ENCODE measurements at places on chromosomes 4 and X. TPM values are rescaled to one million over a fixed set of nuclear protein-coding genes. Genes with fewer than 3 reads are reported as not detected.

DNA sequence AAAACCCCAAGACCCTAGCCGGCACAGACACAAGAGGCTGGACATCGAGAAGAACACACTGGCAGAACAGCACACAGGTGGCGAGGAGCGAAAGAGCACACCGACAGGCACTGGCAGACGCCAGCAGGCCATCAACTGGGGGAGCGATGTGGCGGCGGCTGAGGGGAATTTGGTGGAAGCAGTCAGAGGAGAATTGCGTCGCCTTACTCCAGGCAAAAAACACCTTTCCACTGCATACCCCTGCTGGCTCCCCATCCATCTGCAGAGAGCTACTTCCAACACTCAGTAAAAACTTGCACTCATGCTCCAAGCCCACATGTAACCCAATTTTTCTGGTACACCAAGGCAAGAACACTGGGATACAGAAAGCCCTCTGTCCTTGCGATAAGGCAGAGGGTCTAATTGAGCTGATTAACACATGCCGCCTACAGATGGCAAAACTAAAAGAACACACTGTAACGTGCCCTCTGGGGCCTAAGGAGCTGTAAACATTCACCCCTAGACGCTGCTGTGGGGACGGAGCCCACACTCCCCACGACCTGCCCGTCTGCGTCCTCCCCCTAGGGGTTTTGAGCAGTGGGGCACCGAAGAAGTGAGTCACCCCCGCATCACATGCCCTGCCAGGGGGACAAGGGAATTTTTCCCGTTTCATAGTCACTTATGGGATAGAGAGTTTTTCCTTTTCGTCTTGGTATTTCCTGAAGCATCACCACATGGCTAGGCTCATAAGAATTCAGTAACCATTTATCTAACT is 262.3 kb downstream of the KCTD8 start:
- ATAC-seq, result no peak

DNA sequence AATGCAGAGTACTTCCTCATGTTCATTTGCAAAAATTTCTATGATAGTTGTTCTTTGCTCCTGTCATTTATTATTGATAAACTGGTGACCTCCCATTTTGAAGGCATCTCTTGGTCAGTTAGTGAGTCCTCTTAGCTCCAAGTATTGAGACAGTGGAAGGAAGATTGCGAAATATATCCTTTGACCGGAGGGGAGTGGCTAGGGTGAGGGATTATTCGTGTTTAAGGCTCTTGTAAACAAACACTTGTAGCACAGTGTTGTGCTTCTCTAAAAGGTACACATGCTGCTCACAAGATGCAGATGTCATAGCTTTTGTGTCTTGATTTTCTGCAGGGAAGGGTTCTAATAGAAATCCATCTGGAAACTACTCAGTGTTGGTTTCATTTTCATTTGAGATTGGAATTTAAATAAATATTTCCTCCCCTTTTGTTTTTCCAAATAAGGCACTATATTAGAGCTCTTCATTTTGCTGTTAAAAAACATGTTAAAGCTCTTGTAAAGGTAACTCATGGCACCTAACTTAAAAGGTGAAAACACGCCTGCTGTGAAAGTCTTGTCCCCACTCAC is 21.8 kb downstream of the TXLNG start:
- peak; percentile 89 for ATAC-seq

DNA sequence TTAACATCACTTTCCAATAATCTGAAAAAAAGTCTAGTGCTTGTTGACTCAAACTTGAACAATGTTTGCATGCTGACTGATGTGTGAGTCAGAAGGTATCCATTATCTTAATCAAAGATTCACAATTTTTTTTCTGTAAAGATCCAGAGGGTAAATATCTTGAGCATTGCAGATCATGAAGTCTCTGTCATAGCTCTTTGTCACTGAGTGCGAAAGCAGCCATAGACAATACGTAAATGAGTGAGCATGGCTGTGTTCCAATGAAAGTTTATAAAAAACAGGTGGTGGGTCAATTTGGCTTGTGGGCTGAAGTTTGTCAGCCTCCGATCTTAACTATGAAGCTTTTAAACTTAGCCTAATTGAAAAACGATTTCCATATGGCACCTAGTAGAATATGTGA is 37.7 kb downstream of the NHS start:
- ATAC-seq, result no peak

DNA sequence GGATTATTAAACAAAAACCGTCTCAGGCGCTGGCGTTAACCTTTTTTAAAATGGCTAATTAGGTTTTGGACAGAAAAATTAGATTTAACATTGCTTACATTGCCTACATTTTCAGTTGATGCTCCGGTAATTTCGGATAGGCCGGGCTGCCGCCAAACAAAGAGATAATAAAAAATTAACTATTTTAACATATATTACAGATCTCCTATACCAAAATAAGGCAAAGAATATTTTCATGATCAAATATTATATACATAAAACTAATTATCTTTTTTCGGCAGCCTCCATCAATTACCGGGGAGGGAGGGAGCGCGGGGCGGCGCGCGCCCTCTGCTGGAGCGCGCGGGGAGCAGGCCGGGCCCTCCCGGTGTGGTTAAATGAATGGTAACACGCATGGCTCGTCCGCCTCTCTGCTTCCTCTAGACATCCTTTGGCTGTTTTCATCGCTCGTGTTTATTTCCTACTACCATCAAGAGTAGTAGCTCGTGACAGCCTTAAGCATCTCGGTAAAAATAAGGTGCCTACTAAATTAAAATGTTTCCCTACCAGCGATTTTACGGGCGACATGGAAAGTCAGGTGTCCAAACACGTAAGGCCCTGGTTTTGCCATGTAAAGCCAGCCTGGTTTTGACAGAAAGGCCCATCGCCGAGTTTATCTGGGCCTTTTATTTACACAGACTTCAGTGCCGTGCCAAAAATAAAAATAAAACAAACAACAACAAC is 52.4 kb upstream of the TMEM33 start:
- peak; percentile 71 for ATAC-seq

F8A2 gene
- total RNA-seq, result not detected

ZNF732 gene
- not detected for total RNA-seq

UCP1 gene
- not detected for total RNA-seq

DCAF4L1 gene
- total RNA-seq, result 0.12 TPM

CLCN5 gene
- 3.9 TPM for total RNA-seq

ASB5 gene
- total RNA-seq, result 29.2 TPM
